ENCODE measurements at places on chromosomes 13 and 19.
A peak's percentile ranks its signal among the peaks of the same experiment; 100 is the strongest.

DNA sequence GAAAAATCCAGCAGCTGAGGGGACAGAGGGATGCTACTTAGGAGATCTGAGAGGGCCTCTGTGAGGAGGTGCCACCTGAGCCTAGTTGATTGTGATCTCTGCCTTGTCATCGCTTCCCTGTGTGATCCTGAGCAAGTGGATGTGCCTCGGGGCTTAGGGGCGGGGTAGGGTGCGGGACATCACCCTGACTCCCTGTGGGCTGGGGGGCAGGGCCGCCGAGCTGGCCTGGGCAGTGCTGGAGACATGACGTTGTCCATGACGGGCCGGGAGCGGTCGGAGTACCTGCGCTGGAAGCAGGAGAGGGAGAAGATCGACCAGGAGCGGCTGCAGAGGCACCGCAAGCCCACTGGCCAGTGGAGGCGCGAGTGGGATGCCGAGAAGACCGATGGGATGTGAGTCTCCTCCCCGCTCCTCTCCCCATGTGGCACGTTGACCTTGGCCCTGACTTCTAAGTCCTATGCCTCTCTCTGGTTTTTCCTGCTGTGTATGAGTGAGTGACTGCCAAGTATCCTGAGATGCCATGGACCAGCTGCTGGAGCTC lies 8.2 kb upstream of the INAFM1 start:
- DNase-seq = no peak

DNA sequence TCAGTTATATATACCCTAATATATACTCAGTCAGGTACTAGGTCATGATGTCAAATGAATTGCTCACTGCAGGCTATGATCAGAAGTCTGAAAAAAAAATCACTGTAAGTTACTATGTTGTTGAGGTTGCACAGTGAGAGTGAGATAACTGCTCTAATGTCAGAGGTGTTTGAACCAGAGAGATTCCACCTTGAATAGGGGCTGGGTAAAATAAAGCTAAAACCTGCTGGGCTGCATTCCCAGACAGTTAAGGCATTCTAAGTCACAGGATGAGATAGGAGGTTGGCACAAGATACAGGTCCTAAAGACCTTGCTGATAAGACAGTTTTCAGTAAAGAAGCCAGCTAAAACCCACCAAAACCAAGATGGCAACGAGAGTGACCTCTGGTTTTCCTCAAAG lies 10.2 kb downstream of the EPSTI1 start:
- no peak for DNase-seq

DNA sequence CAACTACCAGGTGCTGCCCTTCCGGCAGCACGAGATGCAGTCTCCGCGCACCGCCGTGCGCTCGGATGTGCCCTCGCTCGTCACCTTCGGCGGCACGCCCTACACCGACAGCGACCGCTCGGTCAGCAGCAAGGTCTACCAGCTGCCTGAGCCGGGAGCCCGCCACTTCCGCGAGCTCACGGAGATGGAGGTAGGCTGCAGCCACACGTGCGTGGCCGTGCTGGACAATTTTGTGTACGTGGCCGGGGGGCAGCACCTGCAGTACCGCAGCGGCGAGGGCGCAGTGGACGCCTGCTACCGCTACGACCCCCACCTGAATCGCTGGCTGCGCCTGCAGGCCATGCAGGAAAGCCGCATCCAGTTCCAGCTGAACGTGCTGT lies 15.2 kb upstream of the CRTC1 start:
- DNase-seq = no peak

DNA sequence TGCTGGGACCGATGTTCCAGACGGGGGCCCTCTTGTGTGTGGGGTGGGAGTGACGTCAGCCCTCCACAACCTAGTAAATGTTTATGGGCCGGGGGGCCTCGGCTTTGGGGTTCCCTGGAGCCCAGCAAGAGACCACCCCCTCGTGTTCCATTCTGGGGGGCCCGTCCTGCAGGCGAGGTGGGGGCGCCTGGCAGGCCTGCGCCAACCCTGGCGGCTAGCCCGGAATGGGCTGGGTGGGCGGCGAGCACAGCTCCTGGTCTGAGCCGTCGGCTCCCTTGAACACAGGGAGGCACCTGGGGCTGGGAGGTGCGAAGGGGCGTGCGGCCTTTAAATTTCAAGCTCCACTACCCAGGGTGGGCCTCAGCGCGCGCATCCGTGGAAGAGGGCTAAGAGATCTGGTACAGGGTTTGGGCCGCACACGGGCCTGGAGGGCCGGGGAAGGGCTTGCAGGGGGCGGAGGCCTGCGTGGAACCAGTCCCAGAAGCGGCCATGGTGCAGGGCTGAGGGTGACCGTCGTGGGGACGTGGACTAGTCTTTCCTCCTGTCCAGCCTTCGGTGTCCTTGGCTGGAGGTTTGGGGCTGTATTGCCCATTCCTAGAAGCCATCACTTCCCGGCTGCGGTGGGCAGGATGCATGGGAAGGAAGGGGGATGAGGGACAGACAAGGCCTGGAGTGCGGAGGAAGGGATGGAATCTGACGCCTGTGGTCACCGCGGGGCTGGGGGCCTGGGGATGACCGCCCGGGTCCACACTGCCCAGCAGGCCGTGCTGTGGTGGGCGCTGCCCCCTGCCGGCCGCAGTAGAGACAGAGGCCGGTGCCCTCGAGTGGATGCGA lies 11.4 kb downstream of the NDUFA11 start:
- DNase-seq = no peak

GRCh38 chr19:17794731-17795494 lies at the start of gene B3GNT3:
Gene B3GNT3, plus strand, starts transcription at chr19:17795138. Its CDS starts 12,670 bp downstream, at chr19:17807808.
- DNase-seq = no peak

DNA sequence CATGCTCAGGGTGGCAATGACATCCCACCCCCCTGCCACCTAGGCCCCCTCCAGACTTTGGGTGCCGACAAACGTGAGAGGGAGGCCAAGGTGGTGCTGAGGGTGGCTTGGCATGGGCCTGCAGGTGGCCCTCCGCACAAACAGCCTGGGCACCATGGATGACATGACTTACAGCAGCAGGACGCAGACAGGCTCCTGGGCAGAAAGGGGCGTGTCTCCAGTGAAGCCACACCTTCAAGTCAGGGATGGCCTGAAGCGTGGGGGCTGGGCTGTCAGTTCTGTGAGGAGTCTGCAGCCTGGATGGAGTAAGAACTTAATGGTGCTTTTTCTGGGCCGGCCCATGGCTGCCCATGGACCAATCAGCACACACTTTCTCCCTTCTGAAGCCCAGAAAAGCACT lies 25.3 kb downstream of the POMP start:
- no peak for DNase-seq

DNA sequence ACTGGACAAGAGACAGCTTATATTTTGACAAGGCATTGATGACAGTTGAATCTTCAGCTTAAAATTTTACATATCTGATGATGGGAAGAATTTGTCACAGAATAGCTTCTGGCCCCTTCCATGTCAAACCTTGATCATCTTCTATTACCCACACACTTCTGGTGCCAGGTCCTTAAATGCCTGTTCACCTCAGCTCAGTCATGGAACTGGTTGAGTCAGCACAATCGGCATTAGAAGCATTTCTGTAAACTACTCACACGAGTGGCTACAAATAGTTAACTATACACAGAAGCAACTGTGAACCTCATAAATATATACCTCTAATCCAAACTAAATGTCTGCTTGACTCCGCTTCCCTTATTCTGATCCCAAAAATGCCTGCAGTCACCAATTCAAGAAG lies 161.2 kb downstream of the FOXO1 start:
- DNase-seq = no peak

DNA sequence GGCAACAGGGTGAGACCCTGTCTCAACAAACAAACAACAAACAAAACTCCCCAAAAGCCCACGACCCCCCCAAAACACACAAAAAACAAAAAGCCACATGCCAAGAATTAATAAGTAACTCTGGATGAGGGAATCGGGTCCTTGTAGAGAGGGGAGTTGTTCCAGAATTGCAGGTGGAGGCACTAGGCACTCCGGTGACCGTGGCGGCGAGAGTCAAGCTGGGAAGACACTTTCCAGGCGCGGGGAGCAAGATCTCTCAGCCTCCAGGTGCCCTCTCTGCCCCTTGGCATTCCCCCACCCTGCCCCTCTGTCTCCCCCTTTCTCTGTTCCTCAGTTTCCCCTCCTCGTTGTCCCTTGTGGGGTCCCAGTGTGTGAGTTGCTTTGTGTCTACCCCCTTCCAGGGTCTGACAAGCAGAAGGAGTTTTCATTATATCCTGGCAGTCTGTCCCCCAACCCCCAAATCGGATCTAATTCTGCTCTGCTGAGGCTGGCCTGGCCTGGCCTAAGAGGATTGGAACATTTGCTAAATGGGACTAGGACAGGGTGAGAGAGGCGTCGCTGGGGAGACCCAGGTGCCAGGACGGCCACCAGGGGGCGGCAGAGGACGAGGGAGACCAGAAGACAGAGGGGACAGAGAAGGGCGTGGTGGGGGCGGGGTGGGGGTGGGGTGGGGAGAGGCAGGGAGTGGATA lies 8.3 kb upstream of the CRX start:
- peak; percentile 65 for DNase-seq

- no peak for DNase-seq
These were observed 64.9 kb downstream of the TEX29 start for GRCh38 chr13:111385183-111385857.

DNA sequence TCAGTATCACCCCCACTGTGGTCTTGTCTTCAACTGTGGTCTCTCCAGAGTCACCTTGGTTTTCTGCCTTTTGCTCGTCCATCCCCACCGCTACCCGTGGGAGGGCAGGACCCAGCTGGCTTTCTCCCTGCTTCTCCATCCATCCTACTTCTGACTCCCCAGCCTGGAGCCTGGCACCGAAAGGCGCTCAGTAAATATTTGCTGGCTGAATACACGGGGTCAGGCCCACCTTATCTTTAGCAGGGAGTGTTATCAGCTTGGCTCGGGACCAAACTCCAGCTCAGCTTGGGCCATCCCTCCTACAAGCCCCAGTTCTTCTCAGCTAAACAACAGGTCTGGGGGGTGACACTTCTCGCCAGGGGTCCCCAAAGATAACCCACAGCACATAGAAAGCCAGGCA lies 62.0 kb upstream of the KLF2 start:
- no peak for DNase-seq

DNA sequence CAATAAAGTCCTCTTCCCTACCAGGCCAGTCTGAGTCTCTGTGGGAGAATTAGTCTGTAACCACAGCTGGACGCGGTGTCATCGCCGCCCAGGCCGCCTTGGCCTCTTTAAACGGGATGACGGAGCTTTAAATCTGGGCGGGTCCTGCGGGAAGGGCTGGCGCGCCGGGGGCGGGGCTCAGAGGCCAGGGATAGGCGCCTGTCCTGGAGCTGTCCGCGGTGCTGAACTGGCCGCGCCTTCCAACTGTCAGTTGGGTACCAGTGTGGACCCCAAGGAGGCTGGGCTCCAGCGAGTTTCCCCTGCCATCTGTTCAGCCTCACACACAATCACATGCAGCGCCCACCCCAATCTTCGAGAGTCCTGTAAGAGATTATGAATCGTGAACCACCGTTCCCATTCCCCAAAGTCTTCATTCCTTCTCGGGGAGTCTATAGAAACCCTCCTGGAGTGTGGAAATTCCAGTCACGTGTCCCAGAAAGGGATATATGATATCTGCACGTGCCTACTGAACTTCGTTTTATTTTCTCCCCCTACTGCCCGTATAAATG lies 11.5 kb downstream of the APLP1 start:
- no peak for DNase-seq

DNA sequence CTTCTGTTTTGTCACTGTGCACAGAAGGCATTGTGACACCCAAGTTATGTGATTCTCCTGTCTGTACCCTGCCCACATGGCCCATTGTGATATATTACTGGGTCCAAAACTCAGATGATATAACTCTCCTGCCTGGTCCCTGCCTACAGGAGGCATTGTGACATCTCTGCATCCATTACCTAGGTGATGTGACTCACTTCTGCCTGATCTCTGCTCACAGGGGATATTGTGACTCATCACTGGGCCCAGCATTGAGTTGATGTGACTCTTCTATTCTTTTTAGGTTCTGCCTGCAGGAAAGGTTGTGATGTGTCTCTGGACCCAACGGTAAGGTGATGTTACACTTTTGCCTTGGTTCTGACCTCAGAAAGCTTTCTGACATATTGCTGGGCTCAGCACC lies 67.9 kb upstream of the ZNF724 start:
- no peak for DNase-seq

DNA sequence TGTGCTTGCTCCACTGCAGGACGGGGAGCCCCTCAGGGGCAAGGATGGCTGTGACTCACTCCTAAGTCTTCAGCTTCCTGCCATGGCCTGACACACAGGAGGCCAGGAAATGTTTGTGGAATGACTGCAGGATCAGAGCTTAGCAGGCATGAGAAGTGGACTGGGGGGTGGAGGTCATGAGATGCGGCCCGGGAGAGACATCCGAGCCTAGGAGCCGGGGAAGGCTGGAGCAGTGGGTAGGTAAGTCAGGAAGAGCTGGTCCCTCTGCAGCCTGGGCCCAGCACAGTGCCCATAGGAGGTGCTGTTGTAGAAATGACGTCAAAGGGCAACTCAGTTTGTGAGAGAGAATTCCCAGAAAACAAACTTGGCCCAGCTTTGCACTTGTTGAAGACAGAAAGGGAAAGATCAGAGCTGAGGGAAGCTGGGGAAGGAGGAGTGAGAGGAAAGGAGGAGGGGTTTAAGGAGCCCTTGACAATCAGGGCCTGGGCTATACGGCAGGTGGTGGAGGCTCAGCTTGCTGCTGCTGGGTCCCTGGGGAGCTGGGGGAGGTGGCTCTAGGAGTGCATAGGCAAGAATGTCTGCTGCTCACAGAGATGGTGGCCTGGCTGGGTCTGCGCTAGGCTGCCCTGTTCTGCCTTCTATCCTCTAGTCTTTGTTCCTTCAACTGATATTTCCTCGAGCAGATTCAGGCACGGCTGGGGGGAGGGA lies 18.5 kb downstream of the POU2F2 start:
- DNase-seq = no peak

- no peak for DNase-seq
These were observed 340.0 kb upstream of the SLITRK5 start for GRCh38 chr13:87331178-87331577.

- DNase-seq = no peak
These were observed 22.4 kb downstream of the ENOX1 start for GRCh38 chr13:43764349-43764748.

- DNase-seq = no peak
These were observed 24.4 kb upstream of the URAD start for GRCh38 chr13:28012896-28013295.

DNA sequence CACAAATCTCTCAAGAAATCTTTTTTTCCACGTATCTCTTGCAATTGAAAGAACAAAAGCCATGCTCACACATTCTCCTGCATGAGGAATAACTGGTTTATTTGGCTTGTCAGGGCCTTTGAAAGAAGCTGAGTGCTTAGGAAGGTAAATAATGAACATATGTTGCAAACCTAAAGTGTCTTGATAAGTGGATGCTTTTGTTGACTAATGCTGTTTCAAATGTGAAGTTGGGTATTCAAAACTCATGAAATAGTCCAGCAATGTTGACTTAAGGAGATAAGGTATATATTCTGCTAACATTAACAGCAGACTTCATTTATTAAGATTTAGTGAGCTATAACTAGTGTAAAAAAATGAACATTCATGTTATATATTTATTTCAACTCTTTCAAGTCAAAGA lies 1792.7 kb upstream of the MIR17HG start:
- DNase-seq = no peak

GRCh38 chr19:48836089-48837017 lies at the start of gene HSD17B14:
Gene HSD17B14, minus strand, starts transcription at chr19:48836491. Its CDS starts 80 bp downstream, at chr19:48836411.
- DNase-seq = no peak

Data from stimulated activated CD8-positive, alpha-beta memory T cell treated with anti-CD3 and anti-CD28 coated beads, Interleukin-7, amount 100 ng/mL, for 1 hour (primary cell).